ENCODE measurements at places on chromosomes 13 and 19.

GRCh38 chr13:23505007-23505406 lies 65.2 kb upstream of the TNFRSF19 start:
- no peak for DNase-seq

- DNase-seq: peak; percentile 11
Observed at GRCh38 chr19:50427997-50428425, 4.7 kb upstream of the MYBPC2 start.

DNA sequence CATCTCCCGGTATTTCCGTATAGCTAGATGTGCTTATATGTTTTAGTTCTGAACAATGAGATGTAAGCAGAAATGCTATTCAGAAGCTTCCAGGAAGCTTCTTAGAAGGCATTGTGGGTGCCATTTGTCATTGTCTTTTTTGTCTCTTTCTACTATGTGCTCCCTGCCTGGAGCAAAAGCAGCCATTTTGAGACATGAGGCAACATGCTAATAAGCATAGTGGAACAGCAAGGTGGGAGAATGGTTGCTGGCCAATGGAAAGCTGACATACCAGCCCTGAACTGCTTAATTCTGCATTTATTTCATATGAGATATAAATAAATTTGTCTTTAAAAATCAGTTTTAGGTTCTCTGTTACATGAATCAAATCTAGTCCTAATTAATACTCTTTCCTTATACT lies 299.7 kb downstream of the LMO7 start:
- DNase-seq: no peak

DNA sequence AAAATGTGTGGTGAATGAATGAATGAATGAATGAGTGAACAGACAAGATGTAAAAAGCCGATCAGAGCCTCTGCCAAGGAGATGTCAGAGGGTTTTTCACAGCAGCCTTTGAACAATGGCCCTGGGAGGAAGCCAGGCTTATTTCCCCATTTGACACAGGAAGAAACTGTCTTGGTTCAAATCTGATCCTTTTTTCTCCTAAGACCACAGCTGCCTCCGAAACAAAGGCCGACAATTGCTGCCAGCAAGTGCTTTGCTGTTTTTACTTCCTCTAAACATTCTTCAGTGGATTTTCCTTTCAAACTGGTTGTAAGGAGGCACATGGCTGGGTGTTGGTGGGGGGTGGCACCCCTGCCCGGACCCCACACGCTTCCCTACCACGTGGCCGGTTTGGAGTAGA lies 44.2 kb upstream of the HOMER3 start:
- no peak for DNase-seq

- no peak for DNase-seq
Observed at GRCh38 chr13:28045861-28046260, 54.5 kb downstream of the FLT3 start.

GRCh38 chr19:54473892-54474372 lies 836 bp upstream of the CDC42EP5 start:
- DNase-seq: no peak

DNA sequence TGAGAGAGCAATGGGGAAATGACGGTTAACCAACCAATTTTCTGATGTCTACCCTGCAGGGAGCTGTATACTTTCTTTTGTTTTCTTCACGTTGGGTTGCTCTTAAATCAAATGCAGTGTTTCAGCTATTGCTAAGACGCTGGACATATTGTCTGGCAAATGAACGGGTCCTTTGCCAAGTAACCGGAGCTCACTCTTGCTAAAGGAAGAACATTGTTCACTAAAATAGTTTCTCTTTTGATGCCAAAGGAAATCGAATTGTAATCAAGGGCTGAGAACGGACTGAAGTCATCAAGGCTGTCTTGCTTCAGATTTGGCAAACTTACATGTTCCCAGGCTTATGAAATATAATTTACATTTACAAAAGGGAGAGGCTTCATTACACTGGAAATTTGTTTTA lies 142.3 kb upstream of the ARGLU1 start:
- DNase-seq: no peak

- DNase-seq: no peak
Observed at GRCh38 chr13:43129511-43130110, 106.2 kb downstream of the DNAJC15 start.

DNA sequence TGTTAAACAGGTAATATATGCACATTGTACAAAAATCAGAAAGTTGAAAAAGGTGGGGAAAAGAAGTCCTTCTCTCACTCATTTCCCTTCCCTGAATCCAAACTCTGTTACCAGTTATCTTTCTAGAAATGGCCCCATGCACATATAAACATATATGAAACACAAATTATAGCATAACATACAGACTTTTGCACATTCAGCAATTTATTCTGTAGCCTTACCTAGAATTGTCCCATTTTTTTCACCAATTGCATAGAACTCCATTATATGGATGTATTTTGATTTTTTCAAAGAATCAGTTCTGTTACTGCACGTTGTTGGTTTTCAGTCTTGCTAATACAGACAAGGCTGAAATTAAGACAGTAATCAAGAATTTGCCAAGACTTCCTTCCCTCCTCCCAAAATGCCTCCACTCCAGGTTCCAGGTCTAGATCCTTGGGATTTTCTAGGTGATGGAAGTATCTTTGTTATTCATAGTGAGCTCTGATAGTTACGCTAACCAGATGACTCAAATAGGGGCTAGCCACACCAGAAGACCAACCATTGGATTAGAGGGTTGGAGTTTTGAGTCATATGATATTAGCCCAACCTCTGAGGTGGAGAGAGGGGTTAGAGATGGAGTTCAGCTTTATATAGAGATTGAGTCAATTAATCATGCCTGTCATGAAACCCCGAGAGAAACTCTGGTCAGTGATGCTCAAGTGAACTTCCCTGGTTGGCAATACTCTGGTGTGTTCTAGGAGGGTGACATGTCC lies 30.7 kb downstream of the GPR180 start:
- no peak for DNase-seq

DNA sequence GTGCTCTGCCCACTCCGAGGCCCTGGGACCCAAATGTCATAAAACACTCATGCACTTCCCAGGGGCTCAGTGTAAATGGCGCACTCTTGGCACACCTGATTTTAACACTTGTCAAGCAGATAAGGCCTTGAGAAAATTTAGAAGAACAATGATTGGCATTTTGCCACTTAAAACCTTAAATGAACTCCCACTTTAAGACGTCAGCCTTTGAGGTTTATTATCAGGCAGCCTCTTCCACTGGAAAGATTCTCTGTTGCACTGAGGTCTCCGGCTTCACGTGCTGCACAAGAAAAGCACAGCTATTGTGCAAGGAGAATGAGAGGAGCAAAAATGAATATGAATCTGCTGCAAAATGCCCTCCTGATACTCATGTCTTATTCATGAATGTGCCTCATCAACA lies 38.5 kb upstream of the ATP11A start:
- DNase-seq: no peak

- DNase-seq: no peak
Observed at GRCh38 chr19:30557927-30558557, 185.9 kb downstream of the ZNF536 start.

- DNase-seq: no peak
Observed at GRCh38 chr13:41511827-41512226, 54.5 kb downstream of the RGCC start.

GRCh38 chr19:46945694-46946489 lies 73.7 kb upstream of the NPAS1 start:
- no peak for DNase-seq

DNA sequence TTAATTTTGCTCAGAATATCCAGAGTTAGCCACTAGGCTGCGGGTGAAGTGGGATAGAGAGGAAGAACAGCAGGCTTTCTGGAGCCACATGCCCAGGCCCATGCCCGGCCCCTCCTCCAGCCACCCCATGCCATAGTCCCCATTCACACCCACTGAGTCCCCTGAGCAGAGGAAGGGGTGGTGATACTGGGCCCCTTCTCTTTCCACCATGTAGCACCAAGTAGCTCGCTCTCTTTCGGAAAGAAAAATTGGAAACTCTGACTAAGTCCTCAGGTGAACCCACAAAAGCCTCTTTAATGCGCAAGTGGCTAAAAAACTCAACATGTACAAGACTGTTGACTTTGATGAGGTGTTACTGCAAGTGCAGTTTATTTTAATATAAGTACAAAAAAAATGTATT lies 76.7 kb upstream of the GPR183 start:
- DNase-seq: no peak

DNA sequence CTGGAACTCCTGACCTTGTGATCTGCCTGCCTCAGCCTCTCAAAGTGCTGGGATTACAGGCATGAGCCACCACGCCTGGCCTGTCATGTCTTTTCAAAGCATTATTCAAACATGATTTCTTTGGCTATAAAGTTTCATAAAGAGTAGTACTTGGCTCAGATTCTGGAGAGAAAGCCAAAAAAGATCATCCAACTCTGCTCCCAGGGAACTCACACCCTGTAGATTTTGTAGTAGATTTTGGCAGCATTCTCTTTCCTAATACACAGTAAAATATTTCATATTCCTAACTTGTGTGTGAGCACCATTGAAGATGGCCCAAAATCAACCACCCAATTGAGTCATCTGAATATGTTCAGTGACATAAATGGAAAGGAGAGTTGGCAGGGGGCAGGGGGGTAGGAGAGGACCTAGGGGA lies 48.4 kb downstream of the CAB39L start:
- DNase-seq: no peak

DNA sequence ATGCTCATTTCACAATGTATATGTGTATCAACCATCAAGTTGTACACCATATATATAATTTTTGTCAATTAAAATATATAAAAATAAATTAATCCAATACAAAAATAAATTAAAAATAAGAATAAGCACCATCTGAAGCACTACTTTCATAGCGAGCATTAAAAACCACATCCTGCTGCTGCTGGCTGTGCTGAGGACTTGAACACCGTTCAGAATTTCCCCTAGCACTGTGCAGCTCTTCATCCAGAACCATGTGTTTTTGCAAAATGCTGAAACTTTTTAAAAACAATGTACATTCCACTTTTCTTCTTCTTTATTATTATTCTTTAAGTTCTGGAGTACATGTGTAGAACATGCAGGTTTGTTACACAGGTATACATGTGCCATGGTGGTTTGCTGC lies 40.0 kb upstream of the FOXO1 start:
- DNase-seq: no peak

DNA sequence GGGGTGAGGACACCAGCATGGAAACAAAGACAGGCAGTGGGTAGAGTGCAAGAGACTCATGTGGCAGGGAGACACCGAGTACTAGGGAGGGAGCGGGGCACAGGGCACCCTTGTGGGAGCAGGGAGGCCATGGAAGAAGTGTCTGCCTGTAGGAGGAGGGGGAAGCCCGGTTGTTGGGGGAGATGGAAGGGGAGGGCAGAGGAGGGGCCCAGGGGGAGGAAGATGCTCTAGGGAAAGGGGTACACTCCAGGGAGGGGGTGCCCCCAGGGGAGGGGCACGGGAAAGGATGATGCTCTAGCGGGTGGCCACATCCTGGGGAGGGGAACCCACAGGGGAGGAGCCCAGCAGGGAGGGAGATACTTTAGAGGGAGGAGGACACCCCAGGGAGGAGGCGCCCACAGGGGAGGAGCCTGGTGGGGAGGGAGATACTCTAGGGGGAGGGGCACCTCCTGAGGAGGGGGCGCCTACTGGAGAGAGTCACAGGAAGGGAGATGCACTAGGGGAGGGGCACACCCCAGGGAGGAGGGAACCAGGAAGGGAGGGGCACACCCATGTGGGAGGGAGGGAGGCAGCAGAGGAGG lies 24.9 kb downstream of the CPAMD8 start:
- no peak for DNase-seq

- DNase-seq: peak; percentile 39
Observed at GRCh38 chr13:113122550-113123225, at the start of gene F10. TSS of gene F10 (plus strand) at chr13:113122799. CDS start at chr13:113122856, 57 bp downstream.

GRCh38 chr19:1825909-1826556 lies 14.0 kb upstream of the ATP8B3 start:
- peak; percentile 36 for DNase-seq

DNA sequence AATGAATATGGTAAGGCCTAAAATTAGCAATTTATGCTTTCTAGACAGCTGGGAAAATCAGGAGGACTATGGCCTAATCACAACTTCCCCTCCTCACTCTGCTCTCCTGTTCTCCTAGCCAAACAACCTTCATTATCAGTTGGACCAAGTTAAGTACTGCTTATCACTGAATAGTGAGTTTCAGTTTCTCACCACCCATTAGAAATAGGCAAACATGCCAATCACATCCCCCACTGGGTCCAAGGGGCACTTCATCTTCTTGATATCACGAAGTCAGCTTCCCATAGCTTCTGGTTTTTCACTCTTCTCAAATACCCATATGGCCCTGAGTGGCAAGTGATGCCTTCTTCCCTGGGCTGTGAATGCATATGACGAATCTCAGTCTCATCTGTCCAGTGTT lies 689.6 kb downstream of the SLITRK5 start:
- no peak for DNase-seq

DNA sequence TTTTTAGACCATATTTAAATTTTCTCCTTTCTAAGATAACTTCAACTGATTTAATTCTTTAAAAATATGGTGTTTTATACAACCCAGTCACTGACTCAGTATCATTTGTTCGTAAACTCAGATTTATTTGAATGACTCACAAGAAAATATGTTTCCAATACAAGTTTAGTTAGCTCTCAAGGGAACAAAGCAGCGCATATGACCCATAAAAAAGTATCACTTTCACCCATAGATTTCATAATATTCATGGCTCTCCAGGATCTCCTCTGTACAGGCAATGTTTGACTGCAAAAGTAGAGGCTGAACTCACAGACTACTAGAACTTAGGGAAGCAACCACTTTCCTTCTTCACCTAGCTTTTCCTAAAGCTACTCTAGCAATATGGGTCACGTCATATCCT lies 405.6 kb upstream of the PCDH9 start:
- no peak for DNase-seq

GRCh38 chr13:39415008-39415802 lies 187.8 kb downstream of the LHFPL6 start:
- no peak for DNase-seq

GRCh38 chr13:89822467-89822866 lies 1525.0 kb upstream of the MIR17HG start:
- DNase-seq: no peak

- no peak for DNase-seq
Observed at GRCh38 chr13:20053016-20053415, 94.5 kb downstream of the ZMYM2 start.
